Stimulated activated naive CD8-positive, alpha-beta T cell treated with anti-CD3 and anti-CD28 coated beads, Interleukin-15, amount 100 ng/mL, for 72 hours (primary cell): ENCODE measurements at places on chromosomes 16 and 17.

- no peak for DNase-seq
These were observed 188.1 kb upstream of the XYLT1 start for GRCh38 chr16:17658881-17659280.

DNA sequence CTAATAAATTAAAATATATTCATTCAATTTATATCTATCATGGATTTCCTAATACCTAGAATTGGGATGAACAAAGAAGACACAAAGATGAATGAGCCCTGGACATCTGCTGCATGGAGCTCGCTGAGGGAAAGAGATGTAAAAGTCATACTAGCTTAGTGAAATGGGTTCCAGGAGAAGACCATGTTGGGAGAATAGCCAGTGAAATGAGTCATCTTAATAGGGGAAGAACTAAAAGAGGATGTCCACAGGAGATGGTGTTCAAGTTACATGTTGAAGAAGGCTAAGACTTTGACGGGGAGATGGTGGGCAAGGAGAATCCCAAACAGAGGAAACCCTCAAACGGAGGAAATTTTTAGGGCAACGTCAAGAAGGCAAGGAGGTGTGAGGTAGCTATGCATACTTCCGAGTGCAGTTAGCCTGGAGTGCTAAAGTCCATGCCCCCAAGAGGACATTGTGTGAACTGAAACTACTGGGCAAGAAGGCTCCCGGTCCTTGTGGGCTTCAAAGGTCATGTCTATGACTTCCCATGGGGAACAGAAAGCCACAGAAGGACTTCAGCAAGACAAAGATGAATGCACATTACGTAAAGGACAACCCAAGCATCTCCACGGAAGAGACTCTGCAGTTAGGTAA, 220.5 kb upstream of the CDH11 start:
- no peak for DNase-seq

DNA sequence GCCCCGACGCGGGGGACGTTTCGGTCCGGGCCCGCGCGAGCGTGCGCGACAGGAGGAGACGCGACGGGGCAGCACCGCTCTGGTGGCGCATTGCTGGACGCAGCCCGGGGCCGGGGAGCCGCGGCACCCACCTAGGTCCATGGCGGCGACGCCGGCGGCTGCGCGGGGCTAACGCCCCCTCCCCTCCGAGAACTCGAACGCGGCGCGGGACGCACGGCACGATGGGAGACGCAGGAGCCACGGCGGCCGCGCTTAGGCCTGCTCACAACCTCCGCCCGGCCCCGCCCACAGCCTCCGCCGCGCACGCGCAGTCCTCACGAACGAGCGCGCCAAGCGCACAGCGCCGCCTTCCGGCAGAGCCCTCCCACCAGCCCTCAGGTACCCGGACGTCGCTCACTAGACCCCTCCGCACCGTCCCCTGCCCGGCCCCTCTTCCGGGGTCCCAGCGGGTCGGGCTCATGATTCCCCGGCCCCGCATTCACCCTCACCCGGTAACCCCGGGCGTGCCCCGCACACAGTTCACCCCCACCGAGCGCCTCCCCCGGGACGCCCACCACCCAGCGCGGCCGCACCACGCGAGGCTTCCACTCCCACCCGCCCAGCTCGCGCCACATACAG, at the start of gene GEMIN4:
TSS of gene GEMIN4 (minus strand) at position 263 of the 618 bp plus-strand sequence. CDS start at position 141, 122 bp downstream.
- DNase-seq = peak; percentile 98

DNA sequence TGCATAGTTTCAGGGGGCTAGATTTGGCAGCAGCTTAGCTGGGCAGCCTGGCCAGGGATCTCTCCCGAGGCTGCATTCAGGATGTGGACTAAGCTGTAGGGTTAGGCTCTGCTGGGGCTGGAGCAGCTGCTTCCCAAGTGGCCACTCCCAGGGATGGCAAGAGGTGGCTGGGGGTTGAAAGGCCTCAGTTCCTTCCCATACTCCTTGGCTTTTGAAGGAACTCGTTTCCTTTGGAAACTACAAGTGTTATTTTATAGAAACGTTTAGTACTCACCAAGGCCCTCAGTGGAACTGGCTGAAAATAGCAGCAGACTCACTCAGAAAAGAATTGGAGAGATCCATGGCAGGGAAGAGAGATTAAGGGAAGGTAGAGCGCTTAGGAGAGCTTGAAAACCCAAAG, 76.4 kb downstream of the WWP2 start:
- DNase-seq = no peak

DNA sequence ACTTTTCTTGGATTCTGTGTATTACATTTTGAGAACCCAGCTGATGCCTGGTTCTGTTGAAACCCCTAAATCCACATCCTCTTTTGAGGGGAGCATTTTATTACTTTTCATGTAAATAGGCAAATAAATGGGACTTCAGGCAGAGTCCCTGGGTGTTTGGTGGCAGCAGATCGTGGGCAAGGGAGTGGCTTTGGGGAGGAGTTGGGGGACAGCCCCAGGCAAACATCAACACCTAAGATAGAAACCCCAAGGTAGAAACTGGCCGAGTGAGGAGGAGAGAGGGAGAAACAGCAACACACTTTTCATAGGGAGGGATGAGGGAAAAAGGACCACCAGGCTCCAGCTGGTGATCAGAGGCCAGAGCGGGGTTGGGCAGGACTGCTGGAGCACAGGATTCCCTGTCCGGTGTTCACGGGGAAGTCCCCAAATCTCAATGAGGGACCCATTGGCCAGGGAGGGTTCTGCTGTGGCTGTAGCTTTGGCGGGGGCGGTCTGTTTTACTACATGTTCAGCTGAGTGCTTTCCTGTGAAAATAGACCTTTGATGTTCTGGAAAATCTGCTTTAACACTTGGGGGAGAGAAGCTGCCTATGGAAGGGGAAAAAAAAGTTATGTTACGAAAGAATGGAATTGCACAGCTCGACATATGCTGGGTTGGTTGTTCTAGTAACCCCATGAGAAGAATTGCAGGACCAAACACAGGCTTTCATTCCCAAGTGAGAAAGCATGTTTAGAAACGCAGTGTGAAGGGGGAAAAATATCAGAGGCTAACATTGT, 46.6 kb downstream of the MSI2 start:
- peak; percentile 17 for DNase-seq

DNA sequence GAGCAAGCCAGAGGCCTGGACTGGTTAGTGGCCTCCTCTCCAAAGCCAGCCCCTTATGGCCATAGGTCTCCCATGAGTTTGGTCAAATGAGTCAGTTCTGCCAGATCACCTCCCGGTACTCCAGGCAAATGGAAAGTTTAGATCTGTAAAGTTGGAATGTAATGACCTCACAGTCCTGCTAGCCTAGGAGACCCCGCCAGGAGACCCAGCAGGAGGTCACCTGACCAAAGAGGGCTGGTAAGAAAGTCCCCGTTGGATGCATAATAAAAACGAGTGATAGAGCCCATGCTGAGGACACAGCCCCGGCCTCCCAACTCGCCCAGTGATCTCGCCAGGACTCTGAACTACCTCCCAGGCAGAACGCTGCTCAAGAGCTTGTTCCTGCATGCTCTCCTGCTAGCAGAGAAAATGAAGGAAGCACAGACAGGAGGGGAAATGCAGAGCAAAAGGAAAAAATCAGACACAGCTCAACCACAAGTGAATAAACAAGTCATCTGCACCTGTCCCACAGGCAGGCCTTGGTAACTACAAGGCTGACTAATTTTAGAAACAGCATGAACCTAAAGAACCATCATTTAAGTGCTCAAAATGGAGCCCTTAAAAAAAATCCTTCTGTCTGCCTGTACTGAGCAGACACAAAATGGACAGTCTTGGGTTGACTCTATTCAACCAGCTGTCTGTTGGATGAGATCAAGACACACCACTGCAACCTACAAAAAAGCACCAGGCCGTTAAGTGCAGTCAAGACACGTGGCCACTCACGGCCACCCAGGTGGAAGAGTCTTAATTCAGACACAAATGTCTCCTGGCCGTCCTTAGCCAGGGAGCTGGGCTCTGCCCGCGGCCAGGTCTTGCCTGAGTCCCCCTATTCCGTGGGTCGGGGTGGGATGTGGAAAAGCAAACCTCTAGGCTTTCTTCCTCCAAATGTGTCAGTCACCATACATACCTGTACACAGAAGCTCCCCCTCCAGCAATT, 9.2 kb downstream of the CDIP1 start:
- DNase-seq = no peak

- DNase-seq = no peak
These were observed 18.8 kb downstream of the SRP68 start for GRCh38 chr17:76053246-76054111.

DNA sequence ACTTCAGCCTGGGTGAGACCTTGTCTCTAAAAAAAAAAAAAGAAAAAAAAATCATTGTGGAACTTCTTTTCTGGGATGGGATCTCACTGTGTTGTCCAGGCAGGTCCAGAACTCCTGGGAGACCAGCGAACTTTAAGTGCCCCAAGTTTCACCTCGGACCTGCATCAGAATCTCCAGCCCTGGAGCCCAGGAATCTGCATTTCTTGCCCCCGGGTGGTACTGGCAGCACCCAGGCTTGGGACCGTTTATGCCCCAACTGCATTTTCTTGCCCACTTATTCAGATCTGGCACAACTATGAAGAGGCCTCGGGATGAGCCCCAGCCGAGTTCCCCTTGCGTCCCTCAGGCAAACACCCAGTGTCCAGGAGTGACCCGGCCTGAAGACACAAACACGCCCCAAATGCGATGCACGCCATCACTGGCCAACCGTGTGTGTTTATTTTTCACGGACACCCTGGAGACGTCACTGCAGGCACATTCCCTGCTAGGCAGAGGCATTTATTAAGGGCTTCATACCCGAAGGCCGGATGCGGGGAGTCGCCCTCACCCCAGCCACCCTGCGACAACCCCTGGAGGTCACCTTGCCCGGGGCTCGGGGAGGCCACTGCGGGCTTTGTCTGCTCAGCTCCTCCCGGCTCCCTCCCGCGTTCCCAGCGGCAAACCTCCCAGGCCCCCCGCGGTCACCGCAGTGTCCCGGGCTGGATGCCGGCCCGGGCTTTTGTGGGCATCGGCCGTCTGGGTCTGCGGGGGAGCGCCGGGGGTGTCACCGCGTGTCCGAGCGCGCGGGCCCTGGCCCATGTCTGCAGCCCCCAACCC, 684 bp upstream of the SPIRE2 start:
- DNase-seq = no peak

- peak; percentile 44 for DNase-seq
These were observed 791 bp upstream of the SUPT4H1 start for GRCh38 chr17:58352596-58353388.

GRCh38 chr16:3511286-3512180, 10.7 kb downstream of the CLUAP1 start:
- no peak for DNase-seq

DNA sequence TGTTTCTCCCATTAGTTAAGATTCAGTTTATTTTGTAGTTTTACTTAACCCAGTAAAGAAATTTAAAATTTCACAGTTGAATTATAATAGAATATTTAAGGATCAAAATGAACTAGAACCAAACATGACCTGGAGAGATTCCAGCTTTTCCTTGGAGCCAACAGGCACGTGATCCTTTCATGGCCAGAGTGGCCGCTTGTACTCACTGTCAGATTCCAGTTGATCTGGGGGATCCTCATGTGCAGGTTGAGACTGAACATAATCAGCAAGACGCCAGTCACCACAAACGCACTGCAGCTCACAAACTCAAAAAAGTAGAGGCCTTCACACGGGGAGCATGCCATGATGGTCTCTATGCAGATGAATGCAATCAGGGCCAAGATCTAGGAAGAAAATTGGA, 31.7 kb downstream of the CMTM3 start:
- no peak for DNase-seq

GRCh38 chr16:30342751-30343490, 12.2 kb downstream of the CD2BP2 start:
- peak; percentile 9 for DNase-seq

GRCh38 chr16:51148678-51149228, 2.3 kb downstream of the SALL1 start:
- DNase-seq = no peak

- DNase-seq = no peak
These were observed 839 bp downstream of the SLC25A35 start for GRCh38 chr17:8294361-8294760.

DNA sequence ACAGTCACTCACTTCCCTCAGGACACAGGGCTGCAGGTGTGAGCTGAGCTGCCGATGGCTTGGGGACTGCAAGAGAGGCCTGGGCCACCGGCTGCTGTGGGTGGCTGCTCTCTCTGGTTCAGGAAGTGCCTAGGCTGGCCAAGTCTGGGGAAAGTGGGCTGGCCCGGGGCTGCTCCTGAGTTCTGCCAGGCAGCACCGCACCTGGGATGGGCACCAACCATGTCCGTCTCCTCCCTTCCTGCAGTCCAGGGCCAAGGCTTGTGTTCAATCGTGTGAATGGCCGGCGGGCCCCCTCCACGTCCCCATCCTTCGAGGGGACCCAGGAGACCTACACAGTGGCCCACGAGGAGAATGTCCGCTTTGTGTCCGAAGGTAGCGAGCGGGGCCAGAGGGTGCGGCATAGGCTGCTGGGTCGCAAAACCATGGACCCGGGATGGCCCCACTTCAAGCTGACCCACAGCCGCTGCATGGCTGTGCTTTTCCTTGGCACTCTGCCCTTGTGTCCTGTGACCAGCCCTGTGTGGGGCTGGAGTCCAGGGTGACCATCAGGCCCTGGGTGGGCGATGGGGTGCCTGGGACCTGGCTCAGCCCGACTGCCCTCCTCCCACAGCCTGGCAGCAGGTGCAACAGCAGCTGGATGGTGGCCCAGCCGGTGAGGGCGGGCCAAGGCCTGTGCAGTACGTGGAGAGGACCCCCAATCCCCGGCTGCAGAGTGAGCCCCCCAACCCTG, 1.8 kb upstream of the WDR90 start:
- DNase-seq = no peak

DNA sequence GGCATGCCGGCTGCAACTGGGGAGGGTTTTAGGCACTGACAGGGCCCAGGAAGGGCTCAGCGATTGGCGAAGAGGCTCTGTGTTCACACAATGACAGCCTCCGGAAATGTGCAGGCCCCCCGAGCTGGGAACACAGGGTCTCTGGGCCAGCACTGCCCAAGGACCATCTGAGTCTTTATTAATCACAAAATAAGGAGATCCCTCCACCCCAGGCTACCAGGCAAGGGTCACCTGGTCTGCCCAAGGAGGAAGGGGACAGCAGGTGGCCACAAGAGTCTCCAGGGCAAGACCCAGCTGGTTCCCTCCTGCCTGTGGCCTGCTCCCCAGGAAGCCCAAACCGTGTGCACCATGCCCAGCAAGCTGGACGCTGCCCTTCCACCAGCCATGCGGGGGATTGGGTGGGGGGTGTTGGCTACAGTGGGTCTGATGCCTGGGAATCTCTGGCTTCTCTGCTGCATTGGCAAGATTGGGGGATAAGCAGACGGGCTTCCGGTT, 52.1 kb upstream of the TNRC6C start:
- DNase-seq = no peak

GRCh38 chr16:74456290-74456625, 35.0 kb upstream of the CLEC18B start:
- DNase-seq = no peak

DNA sequence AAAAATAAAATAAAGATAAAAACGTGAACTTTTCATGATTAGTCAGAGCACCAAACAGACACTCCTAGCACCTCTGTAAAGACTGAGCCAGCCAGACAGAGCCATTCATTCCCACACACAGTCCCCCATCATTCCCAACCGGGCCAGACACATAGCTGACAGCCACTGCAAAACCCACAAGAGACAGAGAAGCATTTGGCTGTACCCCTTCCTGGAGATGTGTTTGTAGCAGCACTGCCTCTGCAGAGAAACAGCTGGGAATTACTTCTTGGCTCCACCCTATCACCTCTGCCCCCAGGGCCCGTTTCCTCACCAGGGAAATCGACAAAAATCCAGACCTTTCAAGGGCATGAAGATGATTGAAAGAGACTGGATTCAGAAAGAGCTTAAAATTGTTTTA, 46.4 kb downstream of the MYH11 start:
- no peak for DNase-seq
